ENCODE measurements at places on chromosomes 4 and X.

DNA sequence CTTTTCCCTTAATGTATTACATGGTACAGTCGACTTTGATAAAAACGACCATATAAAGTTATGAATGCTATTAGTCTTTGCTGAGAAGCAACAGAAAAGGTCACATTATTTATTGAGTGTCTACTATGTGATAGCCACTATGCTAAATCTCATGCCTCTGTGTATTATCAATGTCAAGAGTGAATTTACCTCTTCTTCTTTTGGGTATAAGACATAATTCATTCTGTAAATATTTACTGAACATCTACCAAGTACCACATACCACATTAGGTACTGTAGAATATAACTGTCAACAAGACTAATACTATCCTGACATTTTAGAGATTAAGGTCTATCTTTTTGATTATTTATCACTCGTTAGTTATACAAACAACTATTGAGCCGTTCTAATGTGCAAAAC, 268.7 kb upstream of the FTHL17 start:
- no peaks in the 10 kb centered on the region for H3K36me3 ChIP-seq
- H3K27me3 ChIP-seq = peaks cover 21% of the 10 kb centered on the region
- no peak overlapping the region for H3K4me3 ChIP-seq
- no peaks in the 10 kb centered on the region for H3K4me1 ChIP-seq
- no peak for DNase-seq
- H3K27ac ChIP-seq = no peak overlapping the region

- no peak for DNase-seq
- H3K4me3 ChIP-seq = no peak overlapping the region
- H3K27me3 ChIP-seq = peaks cover 6% of the 10 kb centered on the region
- peaks cover 8% of the 10 kb centered on the region for H3K4me1 ChIP-seq
These were observed 26.3 kb downstream of the CNGA1 start for GRCh38 chr4:47990145-47990544.

GRCh38 chr4:39231660-39232059, 49.3 kb downstream of the WDR19 start:
- no peak overlapping the region for H3K27ac ChIP-seq
- peaks cover 27% of the 10 kb centered on the region for H3K36me3 ChIP-seq
- no peaks in the 10 kb centered on the region for H3K27me3 ChIP-seq

DNA sequence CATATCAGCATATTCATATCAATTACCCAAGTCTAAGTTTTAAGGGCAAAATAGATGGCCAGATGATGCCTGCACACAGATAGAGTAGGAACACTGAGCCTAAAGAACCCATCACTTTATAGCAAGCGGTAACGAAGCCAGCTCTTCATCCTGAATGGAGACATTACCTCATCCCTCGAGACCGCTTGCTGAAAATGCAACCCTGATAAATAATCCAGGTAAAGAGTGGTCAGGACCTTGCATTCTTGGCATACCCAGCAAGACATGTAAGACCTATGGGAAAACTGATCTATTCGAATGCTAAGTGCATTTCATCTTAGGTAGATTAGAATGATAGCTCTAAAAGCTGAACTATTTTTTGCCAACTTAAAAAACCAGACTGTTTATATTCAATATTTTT, 25.3 kb downstream of the DCHS2 start:
- peaks cover 13% of the 10 kb centered on the region for H3K27me3 ChIP-seq
- H3K4me1 ChIP-seq = no peaks in the 10 kb centered on the region
- H3K36me3 ChIP-seq = no peaks in the 10 kb centered on the region
- no peak overlapping the region for H3K27ac ChIP-seq
- DNase-seq = no peak

DNA sequence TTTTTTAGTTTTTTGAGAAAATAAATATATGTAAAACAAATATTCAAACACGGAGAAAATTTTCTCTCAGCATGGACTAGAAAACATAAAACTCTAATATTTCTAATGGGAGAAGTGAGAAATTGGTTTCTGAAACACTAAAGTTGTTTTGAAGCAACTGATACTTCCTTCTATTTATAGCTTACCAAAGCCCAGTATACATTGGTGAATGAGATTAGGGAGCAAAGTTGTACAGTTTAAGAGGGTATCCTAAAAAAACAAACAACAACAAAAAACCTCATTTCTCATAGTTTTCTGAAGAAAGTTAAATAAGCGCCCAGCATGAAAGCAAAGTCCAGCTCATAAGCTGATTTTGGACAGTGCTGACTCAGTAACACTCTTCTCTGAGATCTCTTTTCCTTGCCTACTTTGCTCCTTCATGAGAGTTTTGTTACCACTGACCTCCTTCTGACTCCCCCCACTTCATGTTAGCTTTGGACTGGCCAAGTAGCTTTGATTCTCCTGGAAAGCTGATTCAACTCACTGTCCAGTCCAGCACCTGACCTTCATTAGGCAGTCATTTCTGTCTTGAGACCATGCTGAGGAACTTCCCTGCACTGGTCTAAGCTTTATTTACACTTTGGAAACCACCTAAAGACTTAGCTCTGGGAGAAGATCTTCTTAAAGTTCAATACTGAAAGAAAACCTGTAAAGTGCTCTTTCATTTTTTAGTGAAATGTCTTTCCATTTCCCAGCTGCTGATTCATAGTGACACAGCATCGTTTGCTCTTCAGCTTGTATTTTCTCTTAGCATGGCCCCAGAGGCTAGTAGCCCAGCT, 21.8 kb upstream of the P2RY10 start:
- H3K4me3 ChIP-seq = no peak overlapping the region
- H3K36me3 ChIP-seq = no peaks in the 10 kb centered on the region
- H3K27me3 ChIP-seq = peaks cover 24% of the 10 kb centered on the region
- H3K4me1 ChIP-seq = peaks cover 12% of the 10 kb centered on the region

GRCh38 chr4:120844528-120844921, 78.0 kb downstream of the PRDM5 start:
- no peaks in the 10 kb centered on the region for H3K27me3 ChIP-seq
- H3K4me1 ChIP-seq = peaks cover 43% of the 10 kb centered on the region
- peak overlapping the region; percentile 63 for H3K27ac ChIP-seq
- DNase-seq = no peak
- H3K36me3 ChIP-seq = no peaks in the 10 kb centered on the region
